ENCODE measurements at places on chromosomes 5 and 9.

GRCh38 chr5:170067152-170067551, 38.5 kb upstream of the FOXI1 start:
- DNase-seq: no peak

DNA sequence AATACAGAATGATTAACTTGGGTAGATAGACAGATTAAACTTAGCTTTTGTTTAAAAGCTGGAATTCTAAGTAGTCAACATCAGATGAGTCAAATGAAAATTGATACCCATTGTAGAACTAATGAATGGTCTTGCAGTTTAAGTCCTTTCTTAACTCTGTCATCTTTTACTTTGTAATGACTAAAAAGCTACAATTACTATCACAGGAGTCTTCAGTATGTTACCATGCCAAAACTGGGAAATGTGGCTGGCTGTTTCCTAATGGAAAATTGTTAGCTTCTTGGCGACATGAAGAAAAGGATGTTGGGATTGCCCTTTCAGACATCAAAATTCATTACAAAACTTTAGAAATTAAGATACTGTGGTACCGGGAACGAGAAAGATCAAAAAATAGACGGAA, 20.2 kb upstream of the ANXA1 start:
- no peak for DNase-seq

DNA sequence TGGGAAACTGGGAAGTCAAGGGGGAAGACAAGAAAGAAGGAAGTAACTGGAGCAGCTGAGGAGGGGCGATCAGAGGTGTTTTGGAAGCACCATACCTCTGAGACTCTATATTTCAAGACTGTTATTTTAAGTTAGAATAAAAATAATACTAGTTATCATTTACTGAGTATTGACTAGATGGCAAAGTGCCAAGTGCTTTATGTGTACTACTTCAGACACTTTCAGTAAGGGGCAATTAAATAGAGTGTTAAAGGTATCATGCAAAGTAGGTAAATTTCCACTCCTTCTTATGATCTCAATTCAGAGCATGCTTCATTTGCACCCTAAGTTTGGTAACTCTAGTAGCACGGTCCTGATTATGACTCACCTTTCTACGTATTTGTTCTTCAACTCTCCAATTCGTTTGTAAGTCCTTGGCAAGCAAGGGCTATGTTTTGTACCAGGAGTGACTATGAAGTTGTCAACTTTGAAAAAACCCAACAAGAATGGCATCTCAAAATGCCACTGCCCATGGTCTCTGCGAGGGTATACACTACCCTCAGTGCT, 152.4 kb upstream of the RAPGEF1 start:
- DNase-seq: no peak

- DNase-seq: no peak
Measured at GRCh38 chr5:118924006-118924389, 64.3 kb downstream of the DTWD2 start.

GRCh38 chr9:131394464-131395156, 724 bp downstream of the PRRC2B start:
- DNase-seq: peak; percentile 59

- DNase-seq: no peak
Measured at GRCh38 chr5:153907170-153907775, 131.4 kb downstream of the FAM114A2 start.

DNA sequence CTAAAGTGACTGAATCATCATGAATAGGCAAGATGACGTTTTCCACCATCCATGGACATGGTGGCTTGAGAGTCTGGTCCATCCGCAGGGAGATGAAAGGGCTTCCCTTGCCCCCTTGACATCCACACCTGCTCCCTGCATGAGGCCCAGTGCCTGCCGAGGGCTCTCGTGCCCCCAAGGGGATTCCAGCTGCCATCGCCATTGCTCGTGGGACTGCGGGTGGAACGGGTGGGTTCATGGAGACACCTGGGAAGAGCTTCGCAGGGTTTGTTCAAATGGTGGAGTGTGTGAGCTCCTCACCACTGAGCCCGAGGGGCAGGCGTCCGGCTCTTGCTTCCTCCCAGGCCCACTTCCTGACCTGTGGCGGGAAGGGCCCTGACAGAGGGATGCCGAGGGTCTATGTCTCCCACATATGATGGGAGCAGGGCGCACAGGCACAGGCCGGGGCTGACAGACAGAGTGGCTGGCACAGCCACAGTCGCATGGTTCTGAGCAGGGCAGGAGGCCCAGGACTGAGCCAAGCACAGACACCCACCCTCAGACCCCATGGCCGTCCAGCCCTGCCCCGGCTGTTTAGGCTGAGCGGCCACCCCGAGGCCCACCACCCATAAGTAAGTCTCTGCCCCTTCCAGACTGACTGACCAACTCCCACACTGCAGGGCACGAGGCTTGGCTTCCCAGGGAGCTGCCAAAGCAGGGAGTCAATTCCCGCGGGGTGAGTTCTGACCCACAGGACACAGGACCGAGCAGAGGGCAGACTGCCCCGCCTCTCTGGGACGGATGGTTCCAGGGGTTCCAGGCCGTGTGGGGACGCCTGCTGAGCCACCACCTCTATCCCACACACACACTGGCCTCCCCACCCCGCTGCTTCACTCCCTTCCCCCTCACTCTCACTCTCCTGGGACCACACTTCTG, 70.0 kb upstream of the PPP1R26 start:
- no peak for DNase-seq

DNA sequence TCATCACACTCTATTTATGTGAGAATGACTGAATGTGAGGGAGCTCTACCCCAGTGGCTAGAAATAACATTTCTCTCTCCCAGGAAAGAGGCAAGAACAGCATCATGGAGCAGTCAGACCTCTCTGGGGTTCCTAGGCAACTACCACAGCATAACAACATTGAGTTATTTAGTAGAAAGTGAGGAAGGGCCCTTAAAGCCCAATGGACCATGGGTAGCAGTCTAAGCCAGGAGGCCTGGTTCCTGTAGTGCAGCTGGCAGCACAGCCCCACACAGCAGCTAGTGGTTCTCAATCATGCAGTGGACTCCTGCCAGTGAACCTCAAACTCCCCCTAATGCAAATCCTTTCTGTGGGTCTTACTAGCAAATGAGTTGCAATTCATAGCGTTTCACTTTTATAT, 55.3 kb downstream of the SPEF2 start:
- no peak for DNase-seq

- no peak for DNase-seq
Measured at GRCh38 chr9:86941197-86941596, 6.1 kb downstream of the GAS1 start.

DNA sequence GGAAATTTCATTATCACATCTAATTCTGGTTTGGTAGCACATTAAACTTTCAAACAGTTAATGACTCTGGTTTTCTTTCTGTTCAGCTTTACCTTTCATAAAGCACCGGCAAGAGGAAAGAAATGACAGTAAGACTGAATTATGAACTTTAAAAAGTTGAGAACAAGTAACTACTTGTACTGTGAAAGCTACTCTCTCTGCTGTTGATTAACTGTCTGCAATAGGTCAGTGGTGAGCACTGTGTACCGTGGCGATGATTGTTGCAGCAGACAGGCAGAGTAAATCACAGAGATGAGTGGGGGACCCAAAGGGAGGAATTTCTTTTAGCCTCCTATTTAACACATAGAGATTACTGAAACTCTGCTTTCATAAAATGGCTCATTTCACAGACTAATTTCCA, 74.0 kb upstream of the MEF2C start:
- no peak for DNase-seq

DNA sequence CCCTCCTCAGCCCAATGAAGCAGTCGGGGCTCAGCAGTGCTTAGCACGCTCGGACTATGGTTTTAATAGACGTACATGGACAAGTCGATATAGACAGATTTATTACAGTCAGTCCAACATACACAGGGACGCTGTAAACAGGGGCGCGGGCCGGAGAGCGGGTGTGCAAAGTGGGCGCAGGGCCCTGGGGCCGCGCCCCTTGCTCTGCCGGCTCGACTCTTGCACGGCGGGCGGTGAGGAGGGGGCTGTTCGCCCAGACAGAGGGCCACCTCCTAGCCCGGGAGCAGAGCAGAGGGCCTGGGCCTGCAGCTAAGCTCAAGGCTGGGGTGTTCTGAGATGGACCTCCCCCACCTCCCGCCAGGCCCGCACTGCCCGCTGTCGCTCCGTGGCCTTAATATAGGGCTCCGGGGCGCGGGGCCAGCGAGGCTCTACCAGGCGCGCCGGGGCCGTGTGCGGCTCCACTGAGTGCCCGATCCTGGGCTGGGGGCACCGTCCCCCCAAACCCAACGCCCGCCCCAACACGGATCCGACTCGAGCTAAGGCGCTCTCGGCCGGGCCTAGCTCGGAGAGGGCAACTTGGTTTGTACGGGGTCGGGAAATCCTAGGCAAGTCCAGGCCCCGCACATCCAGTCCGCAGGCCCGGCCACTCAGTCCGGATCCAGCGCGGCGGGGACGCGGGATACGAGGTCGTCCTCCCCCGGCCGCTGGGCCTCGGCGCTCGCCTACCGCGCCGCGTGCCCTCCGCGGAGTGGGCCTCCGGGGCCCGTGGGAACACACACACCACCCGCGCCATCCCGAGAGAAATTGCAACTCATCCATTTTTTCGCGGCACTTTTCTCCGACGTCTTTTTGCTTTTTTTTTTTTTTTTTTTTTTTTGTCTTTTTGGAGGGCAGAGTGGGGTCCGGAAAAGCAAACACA, 6.1 kb downstream of the PITX1 start:
- no peak for DNase-seq

DNA sequence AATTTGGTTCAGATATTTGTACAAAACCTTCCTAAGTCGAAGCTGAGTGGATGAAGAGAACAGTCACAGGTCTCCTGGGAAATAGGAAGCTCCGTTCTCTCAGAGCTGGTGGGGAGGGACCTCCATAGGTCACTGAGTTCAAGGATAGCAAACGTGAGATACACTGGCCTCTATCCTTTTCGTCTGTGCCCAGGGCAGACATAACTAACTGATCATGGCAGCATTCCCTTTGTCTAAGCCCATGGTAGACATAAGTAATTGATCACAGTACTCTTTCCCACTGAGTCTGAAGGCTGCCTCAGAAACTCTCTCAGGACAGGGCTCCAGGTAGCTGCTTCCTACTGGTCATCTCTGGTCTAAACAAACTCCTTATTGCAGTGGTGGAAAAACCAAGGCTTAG, 12.3 kb upstream of the CORO2A start:
- no peak for DNase-seq

DNA sequence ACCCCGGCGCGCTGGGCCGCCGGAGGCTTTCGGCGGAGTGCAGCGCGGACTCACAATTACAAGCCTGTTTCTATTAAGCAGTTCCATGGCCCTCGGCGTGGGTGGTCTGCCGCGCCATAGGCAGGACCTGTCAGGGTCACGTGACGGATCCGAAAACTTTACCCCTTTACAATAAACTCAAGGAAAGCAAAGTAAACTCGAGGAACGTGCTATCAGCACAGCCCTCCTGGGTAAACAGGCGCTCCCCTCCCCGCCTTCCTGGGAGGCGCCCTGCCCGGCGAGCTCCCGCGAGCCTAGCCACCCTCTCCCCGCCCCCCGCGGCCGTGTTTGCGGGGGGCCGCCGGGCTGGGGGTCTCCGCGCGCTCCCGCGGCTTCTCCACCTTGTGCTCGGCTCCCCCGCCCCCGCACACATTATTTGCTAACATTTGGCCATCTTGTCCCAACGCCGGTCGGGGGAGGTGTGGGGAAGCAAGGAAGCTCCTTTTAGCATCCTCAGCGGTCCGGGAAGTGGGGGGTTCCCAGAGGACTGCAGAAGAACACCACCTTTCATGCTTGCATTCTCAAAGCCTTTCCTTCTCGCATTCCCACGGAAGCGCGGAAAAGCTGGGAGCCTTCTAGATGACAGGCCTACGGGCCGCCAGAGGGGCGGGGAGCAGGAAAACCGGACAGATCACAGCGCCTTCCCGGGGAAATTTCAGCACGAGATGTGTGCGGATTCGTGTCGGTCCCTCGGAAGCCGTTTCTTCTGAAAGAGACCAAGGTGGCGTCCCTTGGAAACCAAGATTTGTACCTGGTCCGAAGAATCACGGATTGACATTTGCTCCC, at the start of gene PTCH1:
PTCH1 (minus strand) TSS at position 238 of the 825 bp plus-strand sequence.
- DNase-seq: no peak

GRCh38 chr5:111493031-111493430, 19.3 kb downstream of the STARD4 start:
- no peak for DNase-seq

DNA sequence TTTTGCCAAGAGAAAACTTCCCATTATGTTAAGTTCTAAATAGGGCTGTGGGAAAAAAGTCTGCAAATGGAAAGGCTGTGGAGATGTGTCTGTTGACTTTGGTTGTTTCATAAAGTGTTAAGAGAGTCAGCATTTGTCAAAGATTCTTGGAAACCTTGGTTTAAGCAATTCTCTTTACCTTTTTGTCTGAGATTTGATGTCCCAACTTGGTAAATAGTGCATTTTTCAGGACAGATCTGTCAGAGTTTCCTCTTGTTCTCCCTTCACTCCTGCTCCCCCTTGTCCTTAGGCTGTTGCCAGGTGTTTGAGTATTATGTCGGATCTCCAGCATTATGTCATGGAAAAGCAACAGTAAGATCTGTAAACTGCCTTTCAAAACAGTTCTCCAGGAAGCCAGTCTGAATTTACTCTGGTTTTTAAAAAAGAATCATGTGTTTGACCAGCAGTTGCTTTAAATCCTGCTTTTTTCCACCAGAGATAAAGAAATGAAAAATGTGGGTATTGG, 79.1 kb upstream of the ADAMTSL1 start:
- no peak for DNase-seq

- no peak for DNase-seq
Measured at GRCh38 chr5:78979117-78979742, 5.9 kb downstream of the ARSB start.

DNA sequence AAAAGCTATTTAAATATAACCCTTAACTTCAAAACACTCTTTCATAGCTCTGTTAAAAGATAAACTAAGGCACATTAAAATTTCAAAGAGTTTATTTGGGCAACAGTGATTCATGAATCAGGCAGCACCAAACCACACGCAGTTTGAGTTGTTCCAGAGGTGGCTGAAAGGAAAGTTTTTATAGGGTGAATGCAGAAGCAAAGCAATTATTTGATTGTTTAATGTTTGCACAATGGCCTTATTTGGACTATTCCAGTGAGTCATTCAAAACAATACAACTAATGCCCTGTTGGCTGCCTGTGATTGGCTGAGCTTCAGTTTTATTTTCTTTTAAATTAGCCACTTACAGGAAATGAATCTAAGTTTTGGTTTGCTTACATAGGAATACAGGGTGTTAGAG, 125.3 kb downstream of the CEP120 start:
- DNase-seq: peak; percentile 1

DNA sequence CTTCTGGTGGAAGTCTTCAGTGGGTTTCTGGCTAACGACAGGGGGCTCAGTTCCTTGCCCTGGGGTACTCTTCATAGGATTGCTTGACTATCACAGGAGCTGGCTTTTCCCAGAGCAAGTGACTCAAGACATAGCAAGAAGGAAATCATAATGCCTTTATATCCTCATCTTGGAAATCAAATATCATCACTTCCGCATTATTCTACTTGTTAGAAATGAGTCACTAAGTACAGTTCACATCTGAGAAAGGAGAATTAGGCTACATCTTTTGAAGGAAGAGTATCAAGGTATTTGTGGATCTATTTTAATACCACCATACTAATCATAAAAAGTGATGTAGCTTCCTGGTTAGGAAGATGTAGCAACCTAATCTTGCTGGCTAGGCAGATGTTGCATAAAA, 148.2 kb upstream of the RAI14 start:
- DNase-seq: no peak

Measured in suppressor macrophage treated with lipopolysaccharide for 4 hours (primary cell).